ENCODE measurements at places on chromosomes 2 and 18. TPM values are rescaled to one million over a fixed set of nuclear protein-coding genes. Genes with fewer than 3 reads are reported as not detected.

- no peak for DNase-seq
Measured at GRCh38 chr2:174688079-174688478, 76.2 kb downstream of the CHRNA1 start.

GRCh38 chr2:85188852-85189251 is 55.7 kb downstream of the TCF7L1 start:
- no peak for DNase-seq

- DNase-seq = no peak
Measured at GRCh38 chr18:3262234-3263131, 550 bp downstream of the MYL12B start.

DNA sequence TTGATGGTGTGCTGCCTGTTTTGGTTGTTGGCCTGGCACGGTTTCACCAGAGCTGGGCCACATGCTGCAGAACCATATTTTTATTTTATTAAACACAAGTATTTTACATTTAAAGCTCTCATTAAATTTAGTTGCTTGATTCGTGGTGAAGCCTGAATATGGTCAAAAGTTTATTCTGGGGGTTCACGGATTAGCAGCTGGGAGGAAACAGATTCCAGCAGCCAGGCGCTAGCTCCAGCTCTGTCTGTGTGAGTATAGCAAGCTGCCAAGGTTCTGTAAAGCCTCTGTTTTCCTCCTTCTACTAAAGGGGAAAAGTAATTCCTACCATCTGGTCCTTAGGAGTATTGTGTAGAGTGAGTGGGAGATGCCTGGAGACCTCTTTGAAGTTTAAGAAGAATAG is 22.5 kb downstream of the GATA6 start:
- DNase-seq = peak; percentile 84

DNA sequence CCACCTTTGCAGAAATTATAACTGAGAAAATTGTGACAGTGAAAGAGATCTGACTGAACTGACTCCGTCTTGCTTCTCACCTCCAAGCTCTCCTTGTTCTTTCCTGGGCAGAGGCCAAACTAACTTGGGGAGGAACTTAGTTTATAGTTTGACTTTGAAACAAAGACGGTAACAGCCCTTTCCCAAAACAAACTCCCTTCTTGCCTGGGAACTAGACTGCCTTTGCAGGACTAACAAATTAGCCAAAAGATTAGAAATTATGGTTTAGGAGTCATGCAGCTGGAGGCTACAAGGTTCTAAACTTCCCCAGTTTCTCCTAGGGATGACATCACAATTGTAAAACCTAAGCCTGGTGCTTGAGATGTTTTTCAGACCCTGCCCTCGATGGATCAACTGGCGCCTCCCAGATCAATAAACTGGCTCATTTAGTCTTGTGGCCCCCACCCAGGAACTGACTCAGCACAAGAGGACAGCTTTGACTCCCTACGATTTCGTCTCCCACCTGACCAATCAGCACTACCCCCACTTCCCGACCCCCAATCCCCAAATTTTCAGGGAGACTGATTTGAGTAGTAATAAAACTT is 137.7 kb downstream of the ALPK2 start:
- DNase-seq = no peak

- peak; percentile 24 for DNase-seq
Measured at GRCh38 chr18:30245766-30246455, 796.6 kb downstream of the DSC3 start.

GRCh38 chr2:146481629-146482028 is 1363.2 kb upstream of the ACVR2A start:
- no peak for DNase-seq

- no peak for DNase-seq
Measured at GRCh38 chr2:20596973-20597859, 53.7 kb downstream of the HS1BP3 start.

GRCh38 chr2:196336207-196336606 is 164.8 kb upstream of the STK17B start:
- no peak for DNase-seq

- DNase-seq = no peak
Measured at GRCh38 chr2:65064728-65065552, 8.7 kb downstream of the CEP68 start.

- DNase-seq = no peak
Measured at GRCh38 chr2:175247159-175247558, 65.6 kb upstream of the ATP5MC3 start.

DNA sequence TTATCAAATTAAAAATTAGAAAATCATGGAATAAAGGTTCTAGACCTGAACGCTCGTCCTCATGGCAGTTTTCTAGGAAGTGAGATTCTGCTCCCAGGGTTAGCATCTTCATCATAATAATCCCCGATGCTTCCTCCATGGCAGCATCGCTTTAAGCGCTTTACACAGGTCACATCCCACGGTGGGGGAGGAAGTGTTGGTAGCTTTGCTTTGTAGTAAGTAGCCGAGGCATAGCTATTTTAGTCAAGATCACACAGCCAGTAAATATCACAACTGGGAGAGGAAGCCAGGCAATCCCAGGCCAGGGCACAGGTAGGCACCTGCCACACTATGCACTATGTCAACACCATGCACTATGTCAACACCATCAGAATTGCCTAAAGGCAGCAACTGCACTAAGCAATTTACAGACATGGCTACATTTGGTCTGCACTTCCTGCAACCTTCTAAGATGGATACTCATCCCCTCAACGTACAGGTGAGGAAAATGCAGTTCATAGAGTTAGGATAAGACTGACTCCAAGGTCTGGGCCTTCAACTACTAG is 205.5 kb downstream of the FBXO15 start:
- no peak for DNase-seq

GRCh38 chr2:31397094-31397493 is 17.4 kb downstream of the XDH start:
- DNase-seq = no peak

DNA sequence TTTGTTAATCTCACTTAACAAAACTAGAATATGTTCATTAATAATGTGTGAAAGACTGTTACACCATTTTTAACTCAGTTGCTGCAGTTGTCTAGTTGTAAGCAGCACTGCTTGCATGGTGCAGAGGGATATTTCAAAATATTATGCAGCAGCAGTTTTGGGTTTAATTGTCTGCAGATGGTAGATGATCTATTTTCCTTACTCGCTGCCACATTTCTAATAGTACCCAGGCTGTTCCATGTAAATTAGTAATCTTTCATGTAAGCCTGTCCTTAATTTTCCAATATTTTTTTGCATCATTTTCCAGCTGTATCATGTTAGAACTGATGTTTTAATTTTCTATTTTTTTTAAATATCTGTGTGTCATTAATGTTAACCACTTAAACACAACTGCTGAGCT is 488.1 kb upstream of the RAB12 start:
- DNase-seq = no peak

- DNase-seq = no peak
Measured at GRCh38 chr2:102094917-102095316, 47.6 kb upstream of the IL1R1 start.

- no peak for DNase-seq
Measured at GRCh38 chr18:6746386-6746960, 17.0 kb downstream of the ARHGAP28 start.

GRCh38 chr2:23306401-23306800 is 78.6 kb upstream of the KLHL29 start:
- no peak for DNase-seq

- DNase-seq = peak; percentile 46
Measured at GRCh38 chr18:32769586-32770053, 3.2 kb downstream of the KLHL14 start.

DNA sequence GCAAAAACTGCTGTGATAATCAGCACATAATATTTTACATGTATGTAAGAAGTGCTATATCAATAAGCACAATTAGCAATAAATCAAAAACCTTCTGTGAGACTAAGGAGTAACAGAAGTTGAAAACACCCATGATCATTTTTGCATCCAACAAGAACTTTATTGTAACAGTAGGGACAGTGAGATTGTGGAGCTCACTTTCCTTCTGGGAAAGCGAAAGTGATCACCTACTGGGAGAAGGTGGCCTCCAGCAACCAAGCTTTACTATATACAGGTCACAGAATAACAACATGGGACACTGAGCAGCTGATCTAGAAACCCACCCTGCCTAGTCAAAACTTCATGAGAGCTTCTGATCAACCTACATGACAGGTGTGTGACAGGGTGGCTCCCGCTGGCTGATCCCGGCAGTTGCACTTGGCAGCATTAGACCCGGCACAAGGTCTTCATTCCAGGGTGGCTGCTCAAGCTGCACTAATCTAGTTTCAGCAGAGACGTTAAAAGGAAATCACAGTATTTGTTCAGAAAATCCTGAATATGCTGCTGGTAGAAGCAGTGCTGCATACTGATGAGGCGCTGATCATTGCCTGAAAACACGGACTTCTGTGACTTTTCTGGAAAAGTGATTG is 63.5 kb upstream of the ARL5A start:
- peak; percentile 17 for DNase-seq

- no peak for DNase-seq
Measured at GRCh38 chr2:170310876-170311502, 133.0 kb downstream of the MYO3B start.

CHRNG gene
- polyA plus RNA-seq = 0.87 TPM

GPAT2 gene
- polyA plus RNA-seq = 0.71 TPM

CAPN14 gene
- polyA plus RNA-seq = 0.07 TPM

POTEC gene
- polyA plus RNA-seq = 0.11 TPM

TLX2 gene
- 0.06 TPM for polyA plus RNA-seq

DYNAP gene
- polyA plus RNA-seq = 0.12 TPM

RAPGEF4 gene
- 10.2 TPM for polyA plus RNA-seq

KATNAL2 gene
- 12.6 TPM for polyA plus RNA-seq

ATOH8 gene
- polyA plus RNA-seq = 15.6 TPM

GCG gene
- not detected for polyA plus RNA-seq

Measured in renal pelvis (tissue), 12 donors.